Amygdala (tissue), 56 donors: ENCODE measurements at places on chromosomes 3 and 15.

DNA sequence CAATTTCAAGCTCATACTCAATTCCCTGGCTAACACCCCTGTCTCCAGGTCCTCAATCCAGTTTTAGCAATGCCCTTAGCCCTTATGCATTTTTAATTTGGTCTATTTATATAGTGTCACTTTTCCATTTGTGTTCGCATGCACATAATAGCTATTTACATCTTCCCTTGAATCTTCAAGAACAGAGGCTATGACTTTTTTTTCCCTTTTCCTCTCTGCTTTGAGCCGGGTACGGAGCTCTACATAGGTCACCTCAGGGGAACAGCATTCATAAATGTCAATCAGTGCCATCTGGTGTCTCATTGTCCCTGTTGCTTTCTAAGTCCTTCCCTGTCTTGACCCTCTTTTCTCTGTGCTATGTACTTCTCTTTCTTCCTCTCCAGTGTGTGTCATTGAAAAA is 26.5 kb upstream of the ACTC1 start:
- no peak for DNase-seq

- no peak for DNase-seq
Measured at GRCh38 chr15:29812384-29812694, 9.9 kb downstream of the TJP1 start.

DNA sequence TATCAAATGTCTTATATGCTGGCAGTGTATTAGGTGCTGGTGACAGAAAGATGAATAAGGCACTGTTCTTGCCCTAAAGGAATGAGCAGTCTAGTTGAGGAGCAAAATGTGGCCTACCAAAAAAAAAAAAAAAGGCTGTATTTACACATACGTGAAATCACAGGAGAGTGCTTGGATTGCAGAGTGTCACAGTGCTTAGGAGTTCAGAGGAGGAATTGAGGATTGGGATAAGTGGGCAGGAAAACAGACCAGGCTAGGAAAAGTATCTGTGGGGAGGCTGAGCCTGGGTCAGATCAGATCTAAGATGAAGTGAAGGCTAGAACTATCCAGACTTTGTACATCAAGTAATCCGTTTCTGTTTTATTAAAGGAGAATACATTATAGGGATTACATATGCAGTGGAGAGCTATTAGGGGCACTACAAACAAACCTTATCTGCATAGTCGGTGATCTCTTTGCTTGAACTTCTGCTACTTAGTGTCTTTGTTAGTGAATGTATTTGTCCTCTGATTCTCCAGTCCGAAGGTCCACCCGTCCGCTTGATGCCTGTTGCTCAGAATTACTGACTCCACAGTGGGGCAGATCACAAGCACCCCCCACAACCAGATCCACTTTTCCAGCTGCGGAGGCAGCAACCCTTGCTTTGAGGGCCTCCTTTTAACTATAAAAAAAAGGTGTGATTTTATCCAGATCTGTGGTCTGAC is 80.0 kb downstream of the FNDC3B start:
- no peak for DNase-seq

- no peak for DNase-seq
Measured at GRCh38 chr3:76624164-76624563, 415.7 kb upstream of the ROBO2 start.

GRCh38 chr3:47964740-47965139 is 51.5 kb downstream of the MAP4 start:
- DNase-seq, result no peak

DNA sequence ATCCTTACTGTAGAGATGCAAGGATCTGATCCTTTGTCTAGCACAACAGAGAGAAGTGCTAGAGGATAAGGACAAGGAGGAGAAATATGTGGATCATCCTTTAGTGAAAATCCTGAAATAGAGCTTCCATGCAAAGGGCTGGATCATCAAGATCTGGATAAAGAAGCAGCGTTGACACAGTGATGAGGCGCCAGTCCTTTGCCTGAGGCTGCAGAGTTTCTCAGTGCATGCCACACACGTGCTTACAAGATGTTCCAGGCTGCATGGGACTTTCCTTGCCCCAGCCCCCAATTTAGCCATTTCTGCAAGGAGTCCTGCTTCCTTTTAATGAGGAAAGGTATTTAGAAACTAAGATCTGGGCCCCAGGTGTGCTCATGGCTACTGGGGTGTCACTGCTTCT is 7.2 kb upstream of the ABTB1 start:
- DNase-seq, result no peak

DNA sequence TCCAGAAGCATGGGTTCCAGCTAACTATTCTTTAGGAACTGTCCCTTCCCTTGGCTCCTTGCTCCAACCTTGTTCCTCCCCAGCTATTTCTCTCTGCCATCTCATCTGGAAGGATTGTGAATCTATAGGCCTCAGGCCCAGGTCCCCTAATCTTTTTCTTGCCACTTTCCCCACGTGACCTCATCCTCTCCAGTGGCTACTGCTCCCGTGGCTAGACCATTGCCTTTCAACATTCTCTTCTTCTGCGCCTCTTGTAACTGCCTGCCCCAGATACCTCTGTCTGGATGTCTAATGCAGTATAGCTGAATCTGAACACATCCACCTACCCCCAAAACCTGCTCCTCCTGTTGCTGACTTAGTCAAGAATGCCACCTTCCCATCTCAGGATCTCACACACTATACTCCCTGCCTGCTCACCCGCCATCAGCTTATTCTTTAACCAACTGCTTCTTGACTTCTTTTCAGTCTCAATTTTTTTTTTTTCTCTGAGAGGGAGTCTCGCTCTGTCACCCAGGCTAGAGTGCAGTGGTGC is 5.2 kb downstream of the GPX1 start:
- no peak for DNase-seq

DNA sequence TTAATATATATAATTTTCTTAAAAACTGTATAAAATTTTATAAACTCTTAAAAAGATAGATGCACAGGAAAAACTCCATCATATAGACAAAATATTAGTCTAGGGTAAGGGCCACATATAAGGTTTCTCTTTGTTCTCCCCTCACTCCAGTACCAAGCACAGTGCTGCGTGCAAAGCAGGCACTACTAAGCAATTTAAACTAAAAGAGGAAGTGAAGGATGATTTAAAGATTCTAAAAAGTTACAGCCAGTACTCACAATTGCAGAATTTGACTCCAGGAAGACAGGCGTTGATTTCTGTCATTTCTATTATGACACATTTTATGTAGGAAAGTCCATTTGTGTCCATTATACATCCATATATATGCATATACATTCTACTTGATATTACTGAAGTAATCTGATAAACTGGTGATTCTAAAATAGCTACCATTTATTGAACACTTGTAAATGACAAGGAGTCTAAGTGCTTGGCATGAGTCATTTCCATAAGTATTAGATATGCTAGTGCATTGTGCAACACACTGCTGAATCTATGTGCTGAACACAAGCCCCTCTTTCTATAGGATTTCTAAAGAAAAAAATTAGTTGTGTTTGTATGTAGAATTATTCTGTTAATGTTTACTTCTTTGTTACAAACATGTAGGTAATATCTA is 785.5 kb upstream of the ARRDC4 start:
- no peak for DNase-seq

- DNase-seq, result no peak
Measured at GRCh38 chr3:162507397-162507796, 1010.8 kb downstream of the OTOL1 start.

DNA sequence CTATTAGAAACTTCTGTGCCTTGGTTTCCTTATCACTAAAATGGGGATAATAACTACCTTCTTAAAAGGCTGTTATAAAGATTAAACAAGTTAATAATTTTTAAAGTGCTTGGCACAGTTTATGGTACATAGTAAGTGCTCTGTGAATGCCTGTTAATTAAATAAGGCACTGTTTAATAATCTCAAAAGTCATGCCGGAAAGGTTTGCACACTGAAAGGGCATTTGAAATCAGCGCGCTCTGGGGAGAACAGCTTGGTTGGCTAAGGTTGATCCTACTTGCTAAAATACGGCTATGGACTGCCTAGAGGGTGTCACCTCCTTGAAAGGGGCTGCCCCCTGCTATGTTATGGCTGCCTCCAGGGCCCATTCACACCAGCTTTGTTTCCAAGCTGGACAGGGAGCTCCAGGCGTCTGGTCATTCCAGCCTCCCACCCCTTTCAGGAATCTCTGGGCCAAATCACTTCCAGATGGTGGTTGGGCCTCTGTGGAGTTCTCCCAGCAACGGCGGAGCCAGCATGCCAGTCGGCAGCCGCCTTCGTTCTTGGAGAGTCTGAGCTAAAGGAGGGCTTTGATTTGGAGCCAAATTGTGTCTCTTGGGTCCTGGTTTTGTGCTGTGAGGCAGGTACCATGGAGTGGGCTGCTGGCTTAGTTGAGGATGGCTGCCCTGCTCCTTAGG is 5.9 kb downstream of the FLNB start:
- peak; percentile 18 for DNase-seq

- DNase-seq, result no peak
Measured at GRCh38 chr15:31399544-31400171, 73.0 kb downstream of the KLF13 start.

DNA sequence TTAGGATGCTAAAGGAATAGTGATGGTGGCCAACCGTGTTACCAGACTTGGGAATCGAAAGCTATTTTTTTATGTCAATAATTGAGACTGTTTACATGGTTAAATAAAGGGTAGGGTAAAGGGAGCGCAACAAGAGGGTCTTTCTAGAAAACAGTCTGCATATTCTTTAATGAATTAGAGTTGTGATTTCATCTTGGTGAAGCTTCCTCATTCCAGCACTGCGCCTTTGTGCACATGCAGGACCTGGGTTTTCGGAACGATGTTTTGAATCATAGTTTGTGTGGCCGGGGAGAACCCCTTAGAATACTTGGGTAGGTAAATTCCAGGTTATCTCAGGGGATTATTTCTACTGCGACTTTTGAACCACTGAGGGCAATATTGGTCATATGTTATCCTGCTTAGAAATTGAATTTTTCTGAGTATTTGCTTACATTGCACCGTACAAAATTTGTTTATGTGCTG is 1.3 kb downstream of the PIK3CA start:
- DNase-seq, result no peak

DNA sequence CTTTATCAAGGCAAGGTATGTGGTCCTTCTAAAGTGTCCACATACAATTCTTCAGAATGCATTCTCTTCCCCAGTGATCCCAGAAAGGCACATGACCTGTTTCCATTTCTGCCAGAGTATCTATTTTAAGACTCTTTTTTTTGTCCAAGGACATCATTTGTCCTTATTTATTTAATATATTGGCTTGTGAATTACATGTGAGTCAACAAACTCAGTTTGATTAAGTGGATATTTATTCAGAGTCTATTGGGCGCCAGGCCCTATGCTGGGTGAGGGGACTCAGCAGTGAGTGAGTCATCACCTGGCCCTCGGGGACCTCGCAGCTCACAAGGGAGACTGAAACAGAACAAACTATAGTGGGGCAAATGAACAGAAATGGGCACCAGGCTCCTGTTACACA is 136.8 kb downstream of the SNRK start:
- no peak for DNase-seq

DNA sequence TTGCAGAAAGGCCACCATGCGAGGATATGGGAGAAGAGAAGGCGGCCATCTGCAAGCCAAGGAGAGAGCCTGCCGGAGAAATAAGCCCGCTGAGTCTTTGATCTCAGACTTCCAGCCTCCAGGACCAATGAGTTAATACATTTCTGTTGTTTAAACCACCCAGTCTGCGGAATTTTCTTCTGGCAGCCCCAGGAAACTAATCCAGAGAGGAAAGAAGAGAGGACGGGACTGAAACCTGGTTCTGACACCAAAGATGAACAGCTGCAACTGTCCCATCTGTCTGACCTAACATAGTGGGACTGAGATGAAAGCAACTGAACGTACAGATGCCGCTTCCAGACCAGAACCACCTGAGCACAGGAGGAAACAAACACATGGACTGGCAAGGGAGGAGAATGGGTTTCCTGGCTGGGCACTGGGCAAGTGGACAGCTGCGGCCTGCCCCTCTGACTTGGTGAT is 32.3 kb downstream of the VGLL4 start:
- no peak for DNase-seq

DNA sequence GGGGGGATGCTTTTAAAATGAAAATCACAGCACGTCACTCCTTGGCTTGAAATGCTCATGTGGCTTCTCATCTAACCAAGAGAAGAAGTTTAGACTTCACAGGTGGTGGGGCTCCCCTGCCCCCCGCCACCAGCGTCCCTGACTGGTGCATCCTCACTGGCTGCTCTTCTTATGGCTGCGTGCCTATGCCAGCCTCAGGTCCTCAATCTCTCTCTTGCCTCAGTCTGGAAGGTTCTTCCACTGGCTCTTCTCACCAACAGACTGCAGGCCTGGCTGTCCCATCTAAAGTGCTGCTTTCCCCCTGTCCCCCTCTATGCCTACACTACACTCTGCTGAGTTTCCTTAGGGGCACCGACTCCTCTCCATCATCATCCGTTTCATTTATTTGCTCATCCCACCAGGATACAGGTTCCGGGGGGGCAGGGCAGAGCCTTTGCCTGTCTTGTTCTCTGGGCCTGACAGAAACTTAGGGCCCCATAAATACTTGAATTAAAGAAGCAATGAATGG is 20.6 kb downstream of the ABTB1 start:
- no peak for DNase-seq

DNA sequence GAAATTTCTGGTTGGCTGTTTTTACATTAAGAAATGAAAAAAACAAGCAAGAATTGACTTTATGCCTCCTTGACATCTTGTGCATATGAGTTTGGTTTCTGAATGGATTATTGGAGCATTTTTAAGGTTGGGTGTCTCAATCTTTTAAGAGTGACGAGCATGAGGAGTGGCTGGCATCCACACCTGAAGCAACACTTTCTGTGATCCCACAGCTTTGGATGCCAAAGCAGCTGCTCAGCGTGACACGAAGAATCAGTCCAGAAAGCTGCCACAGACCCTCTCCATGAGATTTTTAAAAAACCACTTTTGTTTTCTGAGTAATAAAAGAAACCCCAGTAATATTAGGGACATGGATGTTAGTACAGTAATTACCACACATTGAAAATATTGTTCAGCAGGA is 154.5 kb downstream of the KLF13 start:
- no peak for DNase-seq

GRCh38 chr3:157752956-157753786 is 250.0 kb upstream of the VEPH1 start:
- DNase-seq, result no peak

GRCh38 chr3:3998140-3998922 is 199.1 kb downstream of the LRRN1 start:
- DNase-seq, result peak; percentile 16

- peak; percentile 65 for DNase-seq
Measured at GRCh38 chr3:55484801-55485791, 2.0 kb downstream of the WNT5A start.

GRCh38 chr3:122219242-122219872 is 35.9 kb downstream of the CASR start:
- no peak for DNase-seq

GRCh38 chr3:139687431-139687830 is 9.7 kb upstream of the NMNAT3 start:
- DNase-seq, result no peak

DNA sequence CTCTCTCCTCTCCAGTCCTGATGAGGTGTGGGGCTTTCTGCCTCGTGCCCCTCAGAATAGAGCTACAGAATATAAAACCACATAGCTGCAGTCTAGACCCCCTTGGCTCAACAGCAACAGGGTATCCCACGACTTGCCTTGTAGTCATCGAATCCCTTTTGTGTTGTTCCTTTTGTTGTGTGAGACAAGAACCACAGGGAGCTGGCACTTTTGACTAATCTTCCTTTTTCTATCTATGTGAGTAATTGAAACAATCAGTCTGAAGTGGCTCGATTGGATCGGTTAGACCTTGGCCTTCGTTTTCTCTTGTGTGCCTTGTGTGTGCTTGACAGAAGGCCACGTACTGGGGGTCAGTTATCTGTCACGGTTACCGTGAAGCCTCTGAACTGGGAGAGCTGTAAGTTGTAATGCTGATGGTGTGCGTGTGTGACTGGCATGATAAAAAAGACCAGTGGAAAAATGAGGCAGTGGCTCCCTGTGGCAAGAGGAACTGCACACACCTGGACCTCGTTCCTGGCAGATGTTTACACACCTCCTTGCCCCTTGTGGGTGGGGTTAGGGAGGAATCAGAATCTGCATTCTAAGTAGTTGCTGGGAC is 23.2 kb upstream of the IQCF6 start:
- DNase-seq, result no peak
